Stimulated activated CD8-positive, alpha-beta memory T cell treated with anti-CD3 and anti-CD28 coated beads, Interleukin-2, amount 100 ng/mL, for 1 hour (primary cell): ENCODE measurements at places on chromosomes 13 and 19.

DNA sequence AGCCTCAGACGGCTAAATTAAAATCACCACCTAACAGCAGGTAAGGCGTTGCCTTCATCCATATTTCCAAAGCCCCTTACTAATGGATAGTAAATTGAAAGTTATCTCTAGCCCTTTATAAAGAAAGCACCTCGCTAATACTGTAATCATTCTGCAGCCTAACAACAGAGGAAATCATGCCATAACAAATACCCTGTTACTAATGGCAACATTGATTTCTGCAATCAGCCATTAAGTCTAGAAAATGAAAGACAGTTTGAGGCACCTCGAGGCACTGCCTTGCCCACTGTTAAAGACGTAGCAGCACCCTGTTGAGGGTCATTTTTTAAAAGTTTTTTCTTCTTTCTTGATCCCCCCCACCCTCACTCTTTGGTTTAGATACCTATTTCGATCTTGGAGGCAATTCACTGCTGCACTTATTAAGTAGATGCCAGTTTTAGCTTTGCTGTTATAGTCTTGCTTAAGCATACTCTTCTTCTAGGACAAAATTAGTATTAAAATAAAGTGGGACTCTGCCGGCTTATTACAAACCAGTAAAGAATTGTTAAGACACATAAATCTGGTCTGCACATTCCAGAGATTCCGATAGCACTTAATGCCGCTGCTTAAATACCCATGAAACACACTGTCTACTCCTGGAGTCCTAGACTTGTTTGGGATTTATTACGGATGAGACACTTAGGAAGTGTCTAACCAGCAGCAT lies 74.8 kb downstream of the ZNF536 start:
- no peak for DNase-seq

GRCh38 chr19:42140125-42140754 lies 8.0 kb upstream of the POU2F2 start:
- DNase-seq = no peak

DNA sequence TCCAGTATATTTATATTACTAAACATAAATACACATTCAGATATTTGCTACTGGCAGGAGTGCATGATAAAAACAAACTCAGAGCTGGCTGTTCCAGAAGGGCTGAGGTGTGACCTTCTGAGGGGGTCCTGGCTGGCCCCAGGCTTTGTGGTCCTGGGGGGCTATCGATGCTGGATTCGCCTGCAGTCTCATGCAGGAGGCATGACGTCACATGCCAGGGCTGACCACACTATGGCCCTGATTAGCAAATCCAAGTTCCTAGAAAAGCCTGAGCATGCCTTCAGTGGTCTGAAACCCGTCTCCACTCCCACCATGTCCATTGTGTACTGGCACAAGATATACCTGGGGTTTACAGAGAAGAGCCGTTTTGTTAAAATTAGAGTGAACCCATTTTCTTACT lies 97.9 kb downstream of the KL start:
- no peak for DNase-seq

DNA sequence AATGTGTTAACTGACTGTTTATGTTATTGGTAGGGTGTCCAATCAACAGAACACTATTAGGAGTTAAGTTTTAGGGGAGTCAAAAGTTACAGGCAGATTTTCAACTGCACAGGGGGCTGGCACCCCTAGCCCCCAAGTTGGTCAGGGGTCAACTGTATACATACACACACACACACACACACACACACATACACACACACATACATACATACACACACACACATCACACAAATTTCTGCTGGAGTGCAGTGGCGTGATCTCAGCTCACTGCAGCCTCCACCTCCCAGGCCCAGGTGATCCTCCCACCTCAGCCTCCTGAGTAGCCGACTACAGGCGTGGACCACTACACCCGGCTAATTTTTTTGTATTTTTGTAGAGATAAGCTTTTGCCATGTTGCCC lies 10.2 kb downstream of the LRRC4B start:
- DNase-seq = no peak

DNA sequence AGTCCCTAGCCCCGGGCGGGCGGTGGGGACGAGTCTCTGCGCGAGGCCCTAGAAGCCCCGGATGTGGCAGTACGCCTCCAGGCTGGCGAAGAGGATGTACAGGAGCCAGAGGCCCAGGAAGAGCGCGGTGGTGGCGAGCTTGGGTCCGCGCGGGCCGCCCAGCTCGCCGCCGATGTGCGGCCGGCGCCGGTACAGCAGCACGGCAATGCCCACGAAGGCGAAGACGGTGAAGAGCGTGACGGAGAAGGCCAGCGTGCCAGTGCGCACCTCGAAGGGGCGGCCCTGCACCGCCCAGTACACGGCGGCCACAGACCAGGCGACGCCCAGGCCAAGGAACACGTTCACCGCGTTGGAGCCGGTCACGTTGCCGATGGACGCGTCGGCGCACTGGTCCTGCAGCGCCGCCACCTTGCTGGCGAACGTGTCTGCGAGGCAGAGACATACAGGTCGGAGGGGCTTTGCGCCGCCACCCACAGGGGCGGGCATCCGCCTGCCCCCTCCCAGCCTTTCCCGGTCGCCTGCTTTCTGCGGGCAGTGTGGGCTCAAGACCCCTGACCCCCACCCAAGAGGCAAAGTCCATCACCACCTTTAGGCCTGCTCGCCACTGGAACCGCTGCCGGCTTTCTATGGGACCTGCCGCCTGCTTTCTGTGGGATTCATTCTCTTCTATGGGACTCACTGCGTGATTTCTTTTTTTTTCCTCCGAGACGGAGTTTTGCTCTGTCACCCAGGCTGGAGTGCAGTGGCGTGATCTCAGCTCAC lies 10.9 kb upstream of the MEIS3 start:
- no peak for DNase-seq

- DNase-seq = no peak
Measured at GRCh38 chr13:102901056-102901455, 55.2 kb downstream of the ERCC5 start.

GRCh38 chr19:49767381-49767780 lies 580 bp downstream of the AP2A1 start:
- no peak for DNase-seq

GRCh38 chr13:91074091-91074490 lies 273.4 kb upstream of the MIR17HG start:
- DNase-seq = no peak

- no peak for DNase-seq
Measured at GRCh38 chr19:45231891-45232290, 13.3 kb downstream of the EXOC3L2 start.

DNA sequence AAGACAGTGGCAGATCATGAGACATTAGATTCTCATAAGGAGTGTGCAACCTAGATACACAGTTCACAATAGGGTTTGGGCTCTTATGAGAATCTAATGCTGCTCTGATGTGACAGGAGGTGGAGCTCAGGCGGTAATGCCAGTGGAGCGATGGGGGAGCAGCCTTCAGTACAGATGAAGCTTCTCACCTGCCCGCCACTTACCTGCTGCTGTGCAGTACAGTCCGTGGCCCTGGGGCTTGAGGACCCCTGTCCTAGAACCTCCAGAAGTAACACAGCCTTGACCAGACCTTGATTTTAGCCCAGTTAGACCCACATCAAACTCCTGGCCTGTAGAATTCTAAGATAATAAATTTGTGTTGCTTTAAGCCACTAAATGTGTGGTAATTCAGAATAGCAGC lies 215.1 kb upstream of the MIR17HG start:
- no peak for DNase-seq

- DNase-seq = no peak
Measured at GRCh38 chr13:45873491-45874325, 22.2 kb upstream of the SIAH3 start.

- peak; percentile 65 for DNase-seq
Measured at GRCh38 chr19:18224525-18225354, 1.5 kb downstream of the PDE4C start.
